ENCODE measurements at places on chromosomes 2 and 18.

- no peak for DNase-seq
Measured at GRCh38 chr2:97067279-97068004, 27.2 kb downstream of the FAHD2B start.

GRCh38 chr2:175880-176820 lies 87.7 kb downstream of the SH3YL1 start:
- DNase-seq: no peak

- no peak for DNase-seq
Measured at GRCh38 chr2:119753041-119753929, 6.4 kb upstream of the PTPN4 start.

DNA sequence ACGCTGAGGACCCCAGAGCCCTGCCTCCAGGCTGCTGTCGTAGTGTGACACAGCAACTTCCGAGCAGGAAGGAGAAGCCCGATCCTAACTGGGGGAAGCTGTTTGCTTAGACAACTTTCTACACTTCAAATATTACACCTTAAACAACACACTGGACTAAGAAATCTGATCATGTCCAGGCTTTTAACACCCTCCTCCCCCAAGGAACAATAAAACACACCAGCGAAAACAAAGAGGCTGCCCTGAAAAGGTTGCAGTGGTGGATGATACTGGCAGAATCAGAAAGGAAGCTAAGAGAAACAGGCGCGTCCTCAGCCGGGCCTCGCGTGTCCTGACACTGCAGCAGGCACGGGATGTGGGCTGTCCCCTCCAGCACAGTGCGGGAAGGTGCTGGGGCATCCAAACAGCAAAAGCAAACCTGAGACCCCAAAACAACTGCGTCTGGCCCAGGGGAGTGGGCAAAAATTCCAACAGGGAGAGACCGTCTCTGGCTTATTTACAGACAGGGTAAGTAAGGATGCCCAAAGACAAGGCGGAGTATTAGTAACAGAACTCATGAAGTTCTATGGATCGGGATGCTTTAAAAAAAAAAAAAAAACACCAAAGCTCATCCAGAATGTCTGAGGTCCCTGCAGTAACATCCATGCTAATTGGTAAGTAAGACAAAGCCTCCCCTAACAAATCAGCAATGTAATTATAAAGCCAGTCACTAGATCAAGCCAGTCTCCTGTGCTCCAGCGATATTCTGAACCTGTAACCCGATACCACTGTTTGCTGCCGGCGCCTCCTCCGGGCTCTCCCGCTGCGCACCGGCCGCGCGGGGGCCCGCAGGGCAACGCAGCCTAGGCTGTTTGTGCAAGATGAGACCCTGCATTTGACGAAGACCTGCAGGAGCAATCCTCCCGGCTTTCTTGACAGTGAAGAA lies 9.0 kb downstream of the SERTAD2 start:
- DNase-seq: peak; percentile 36

GRCh38 chr2:88638743-88639142 lies 11.5 kb upstream of the EIF2AK3 start:
- DNase-seq: no peak

GRCh38 chr2:107430006-107430405 lies 396.7 kb upstream of the RGPD4 start:
- no peak for DNase-seq

GRCh38 chr2:167181134-167181533 lies 292.9 kb downstream of the XIRP2 start:
- DNase-seq: no peak

DNA sequence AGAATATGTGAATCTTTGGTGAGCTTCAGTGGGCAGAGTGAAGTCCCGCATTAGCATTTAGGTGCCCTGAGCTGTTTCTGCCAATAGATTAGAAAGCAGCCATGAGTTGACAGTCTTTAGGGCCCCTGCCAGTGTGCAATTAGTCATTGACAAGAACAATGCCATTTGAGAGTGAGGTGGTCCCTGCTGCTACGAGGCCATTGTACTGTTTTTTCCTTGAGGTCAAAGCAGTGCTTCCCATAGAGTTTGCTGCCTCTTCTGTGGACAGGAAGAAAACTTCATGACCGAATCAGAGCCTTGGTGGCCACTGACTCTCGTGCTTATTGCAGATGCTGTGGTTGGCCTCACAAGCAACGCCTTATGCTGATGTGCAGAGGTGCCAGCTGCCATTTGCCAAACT lies 102.7 kb downstream of the SH3BP4 start:
- no peak for DNase-seq

DNA sequence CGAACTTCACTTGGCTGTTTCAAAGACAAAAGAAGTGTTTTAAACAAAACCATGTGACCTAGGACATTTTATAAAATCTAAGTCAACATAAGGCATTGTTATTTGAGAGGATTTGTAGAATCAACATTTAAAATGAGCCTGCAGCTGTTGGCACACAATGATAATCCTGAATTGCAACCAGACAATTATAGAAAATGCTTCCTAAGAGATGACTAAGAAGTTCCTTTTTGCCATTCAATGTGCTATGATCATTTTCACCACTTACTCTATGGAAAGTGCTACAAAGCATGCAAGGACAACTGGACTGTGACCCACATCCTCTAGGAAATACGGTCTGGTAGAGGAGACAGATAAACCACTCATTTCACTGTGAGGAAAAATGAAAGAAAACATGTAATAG lies 246.4 kb downstream of the CDH20 start:
- no peak for DNase-seq

DNA sequence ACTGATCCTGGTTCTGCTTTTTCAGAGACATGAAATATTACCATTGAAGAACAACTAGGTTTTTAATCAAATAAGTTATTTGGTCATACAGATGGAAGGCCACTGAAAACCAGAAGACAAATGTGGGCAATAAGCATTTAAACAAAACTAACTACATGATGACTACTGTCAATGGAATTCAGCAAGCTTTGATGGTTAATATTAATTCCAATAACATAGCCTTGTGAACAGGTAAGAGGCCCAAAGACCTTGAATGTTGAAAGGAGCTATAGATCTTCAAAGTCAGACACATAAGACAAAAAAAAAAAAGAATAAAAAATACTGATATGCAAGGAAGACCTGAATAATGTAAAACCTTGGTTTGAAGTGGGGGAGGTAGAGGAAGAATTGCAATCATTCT lies 1955.6 kb upstream of the CELF4 start:
- DNase-seq: no peak

DNA sequence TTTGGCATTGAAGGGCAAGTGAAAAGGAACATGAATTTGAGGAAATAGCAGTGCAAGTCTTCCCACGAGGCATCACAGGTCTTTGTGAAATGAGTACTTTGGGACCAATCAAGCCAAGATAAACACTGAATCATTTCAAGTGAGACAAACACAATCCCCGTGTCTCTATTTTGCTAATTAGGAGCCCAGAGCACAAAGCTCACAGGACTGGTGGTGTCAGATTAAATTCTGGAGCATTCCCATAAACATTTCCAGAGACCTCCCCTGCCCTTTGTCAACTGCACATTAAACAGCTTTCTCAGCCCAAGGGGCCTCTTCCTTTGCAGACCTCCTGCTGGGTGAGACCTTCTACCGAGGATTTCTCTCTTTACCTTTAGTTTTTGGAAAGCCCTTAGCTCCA lies 50.7 kb downstream of the DAPL1 start:
- no peak for DNase-seq

DNA sequence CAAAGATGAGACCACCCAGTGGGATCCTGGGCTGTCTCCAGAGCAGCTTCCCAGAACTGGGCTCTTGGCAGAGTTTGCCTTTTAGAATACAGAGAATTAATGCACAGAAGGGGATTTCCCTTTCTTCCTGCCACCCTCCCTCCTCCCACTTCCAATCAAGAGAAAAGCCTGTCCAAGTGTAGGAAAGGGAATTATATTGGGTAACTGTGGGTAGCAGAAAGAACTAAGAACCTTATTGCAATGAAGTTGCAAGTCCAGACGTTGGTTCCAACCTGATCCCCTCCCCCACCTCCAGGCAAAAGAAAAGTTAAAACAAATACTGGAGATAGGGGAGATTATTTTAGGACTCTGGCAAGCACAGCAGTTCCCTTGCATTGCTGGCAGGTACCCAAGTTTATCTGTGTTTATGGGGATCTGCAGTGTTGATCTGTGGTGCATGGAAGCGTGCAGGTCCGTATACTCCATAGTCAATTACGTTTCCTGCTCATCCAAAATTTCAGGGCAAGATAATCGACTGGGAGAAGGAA lies 114.3 kb downstream of the PRKCE start:
- no peak for DNase-seq

- DNase-seq: no peak
Measured at GRCh38 chr2:218146056-218146455, 20.2 kb downstream of the CXCR2 start.

- DNase-seq: no peak
Measured at GRCh38 chr2:112004253-112004645, 50.8 kb upstream of the TMEM87B start.

DNA sequence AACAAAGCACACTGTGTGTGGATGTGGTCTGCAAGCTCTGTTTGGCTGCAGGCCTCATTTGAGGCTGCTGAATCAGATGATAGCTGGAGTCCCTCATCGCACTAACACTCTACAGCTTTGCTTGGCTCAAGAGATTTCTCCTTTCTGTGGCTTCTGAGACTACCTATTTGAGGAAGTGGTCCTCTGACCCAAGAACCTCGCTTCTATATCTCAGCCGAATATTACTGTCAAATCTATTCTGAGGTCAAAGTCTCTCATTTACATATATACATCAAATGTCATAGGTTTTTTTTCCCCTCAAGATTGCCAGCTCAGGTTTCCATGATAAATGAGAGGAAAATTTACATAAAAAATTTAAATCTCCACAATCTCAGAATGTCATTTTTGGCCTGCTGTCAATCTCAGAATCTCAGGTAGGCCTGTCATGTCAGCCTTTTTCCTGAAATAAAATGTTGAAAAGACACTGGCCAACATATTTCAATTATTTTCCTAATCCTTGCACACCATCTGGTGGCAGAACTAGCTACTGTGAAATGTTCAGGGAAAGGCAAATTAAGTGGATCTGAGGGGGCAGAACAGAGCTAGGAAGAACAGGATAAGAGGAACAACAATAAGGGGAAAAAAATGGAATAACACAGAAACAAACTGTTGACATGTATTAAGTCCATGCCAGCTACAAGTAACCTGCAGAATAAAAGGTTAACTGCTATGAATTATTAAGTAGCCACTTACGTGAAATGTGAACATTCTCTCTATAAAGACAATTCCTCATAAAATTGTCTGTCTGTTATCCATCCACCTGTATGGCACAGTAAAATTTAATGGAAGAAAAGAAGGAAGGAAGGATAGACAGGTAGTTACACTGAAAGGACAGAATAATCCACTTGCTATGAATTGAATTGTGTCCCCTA lies 39.3 kb downstream of the AP1S3 start:
- DNase-seq: no peak

DNA sequence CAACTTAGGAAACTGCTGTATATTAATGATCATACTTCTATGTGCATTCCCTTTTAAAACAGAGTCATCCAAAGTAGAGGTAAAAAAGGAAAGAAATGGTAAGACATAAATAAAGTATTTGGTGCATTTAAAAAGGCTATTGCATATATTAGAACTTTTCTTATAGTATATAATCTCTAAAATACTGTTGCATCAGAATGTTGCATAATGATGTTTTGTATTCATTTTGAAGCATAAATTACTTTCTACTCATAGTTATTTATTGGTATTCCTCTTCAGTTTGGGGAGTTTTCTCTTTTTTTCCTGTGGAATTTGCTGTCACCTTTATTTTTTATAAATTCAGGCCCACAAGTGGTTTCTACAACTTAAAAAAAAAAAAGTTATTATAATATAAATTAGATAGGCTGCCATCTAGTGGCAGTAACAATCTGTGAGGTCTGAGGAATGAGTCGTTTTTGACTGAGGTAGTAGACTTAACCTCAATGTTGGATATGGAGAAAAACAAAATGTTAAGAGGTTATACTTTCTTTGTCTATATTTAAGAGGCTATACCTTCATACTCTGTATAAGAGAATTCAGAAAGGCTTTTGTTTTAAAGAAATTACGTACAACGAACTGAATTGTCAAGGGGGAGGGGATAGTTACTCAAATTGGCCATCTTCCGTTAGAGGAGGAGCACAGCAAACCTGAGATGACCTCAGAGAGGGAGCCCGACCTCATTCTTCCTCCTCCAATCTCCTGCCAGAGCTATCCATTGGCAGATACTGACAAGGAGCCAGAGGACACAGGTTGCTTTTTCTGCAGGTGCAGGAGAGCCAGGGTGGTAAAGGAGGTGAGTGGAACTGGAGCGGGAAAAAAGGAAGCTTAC lies 23.8 kb downstream of the ANKAR start:
- DNase-seq: no peak

DNA sequence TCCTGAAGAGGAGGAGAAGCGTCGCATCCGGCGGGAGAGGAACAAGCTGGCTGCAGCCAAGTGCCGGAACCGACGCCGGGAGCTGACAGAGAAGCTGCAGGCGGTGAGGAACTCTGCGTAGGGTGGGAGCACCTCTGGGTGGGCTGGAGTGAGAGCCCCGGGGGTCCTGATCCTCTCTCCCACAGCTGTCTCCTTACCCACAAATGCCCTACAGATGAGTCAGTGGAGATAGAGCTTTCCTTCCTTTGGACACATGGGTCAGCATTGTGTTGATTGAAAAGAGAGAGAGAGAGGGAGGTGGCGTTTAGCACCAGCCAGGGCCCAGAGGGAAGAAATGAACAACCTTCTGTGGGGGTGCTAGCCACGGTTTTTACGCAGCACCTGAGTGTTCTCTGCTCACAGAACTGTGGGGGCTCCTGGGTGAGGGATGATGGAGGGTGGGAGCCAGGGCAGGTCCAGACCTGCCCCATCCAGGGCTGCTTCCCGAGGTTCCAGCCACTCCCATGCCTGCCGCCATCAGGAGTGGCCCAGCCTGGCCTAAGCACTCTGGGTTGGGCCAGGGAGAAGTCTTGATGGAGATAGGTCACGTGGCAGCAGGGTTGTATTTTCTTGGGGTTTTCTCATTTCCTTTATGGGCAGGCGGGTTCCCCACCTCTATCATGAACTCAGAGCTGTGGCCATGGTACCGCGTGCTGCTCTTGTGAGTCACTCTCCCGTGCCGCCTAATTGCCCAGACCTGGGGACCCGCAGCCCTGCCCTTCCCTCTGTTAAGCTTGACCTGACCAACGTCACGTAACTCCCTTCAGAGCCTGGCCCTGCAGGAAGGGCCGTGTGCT lies 16.3 kb downstream of the FOSL2 start:
- DNase-seq: no peak

DNA sequence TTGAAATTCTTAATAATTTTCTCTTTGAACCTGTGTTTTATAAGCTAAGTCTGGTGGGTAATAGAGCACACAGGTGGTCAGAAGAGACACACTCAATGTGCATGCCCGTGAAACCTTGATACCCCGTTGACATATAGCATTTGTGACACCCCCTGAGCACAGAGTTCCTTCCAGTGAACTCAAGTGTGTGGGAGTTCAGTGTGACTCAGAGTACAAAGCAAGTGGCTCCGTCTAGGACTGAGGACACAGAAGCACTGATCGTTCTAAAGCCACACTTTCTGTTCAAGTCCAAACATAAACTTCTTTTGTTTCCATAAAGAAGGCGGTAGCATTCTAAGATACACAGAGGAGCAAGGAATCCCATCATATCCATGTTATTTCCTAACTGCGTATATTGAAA lies 523.6 kb downstream of the PID1 start:
- DNase-seq: no peak

DNA sequence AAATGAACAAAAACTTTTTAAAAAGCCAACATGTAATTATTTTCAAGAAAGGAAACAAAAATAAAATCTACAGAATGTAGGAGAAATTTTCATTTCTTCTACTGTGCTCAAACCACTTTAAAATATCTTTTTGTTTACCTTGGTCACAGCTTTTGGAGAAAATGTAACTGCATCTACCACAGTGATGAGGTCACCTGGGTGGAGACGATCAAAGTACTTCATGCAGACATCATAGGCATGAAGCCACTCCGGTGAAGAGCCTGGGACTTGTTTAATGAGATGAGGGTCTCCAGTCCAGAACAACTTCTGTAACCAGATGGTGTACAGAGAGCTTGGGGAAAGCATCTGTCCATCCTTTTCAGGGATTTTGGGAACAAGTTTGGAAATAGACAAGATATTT lies 285.8 kb downstream of the NBAS start:
- DNase-seq: no peak

Data from progenitor cell of endocrine pancreas (in vitro differentiated cells).